ENCODE measurements at places on chromosomes 2 and 18.

- DNase-seq, result peak; percentile 66
Observed at GRCh38 chr2:170276925-170277629, 99.1 kb downstream of the MYO3B start.

DNA sequence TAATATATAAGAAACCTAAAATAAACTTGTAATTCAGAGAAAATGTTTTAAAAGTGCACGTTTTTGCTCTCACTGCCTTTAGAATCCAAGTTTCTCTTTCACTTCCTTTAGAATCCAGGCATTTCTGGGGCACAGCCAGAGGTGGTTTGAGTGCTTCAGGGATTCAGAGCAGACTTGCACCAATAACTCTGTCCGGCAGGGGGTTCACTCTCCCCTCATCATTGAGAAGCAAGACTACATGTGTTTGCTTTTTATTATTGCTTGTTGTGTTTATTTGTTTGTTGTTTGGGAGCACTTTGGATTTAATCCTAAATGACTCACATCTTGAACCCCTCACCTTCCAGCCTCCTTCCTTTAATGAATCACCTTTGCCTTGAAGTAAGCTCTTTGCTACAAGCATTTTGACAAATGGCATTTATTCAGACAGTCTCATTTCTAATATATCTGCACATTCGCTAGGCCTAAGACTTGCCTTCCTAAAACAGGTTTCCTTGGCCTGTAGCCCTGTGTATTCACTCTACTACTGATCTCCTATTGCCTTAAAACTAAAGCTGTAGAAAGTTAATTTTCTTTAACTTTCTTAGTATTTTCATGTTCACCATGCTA lies 233.5 kb upstream of the ATP5MC3 start:
- DNase-seq, result no peak

GRCh38 chr18:39523281-39523680 lies 1957.7 kb upstream of the CELF4 start:
- DNase-seq, result no peak

DNA sequence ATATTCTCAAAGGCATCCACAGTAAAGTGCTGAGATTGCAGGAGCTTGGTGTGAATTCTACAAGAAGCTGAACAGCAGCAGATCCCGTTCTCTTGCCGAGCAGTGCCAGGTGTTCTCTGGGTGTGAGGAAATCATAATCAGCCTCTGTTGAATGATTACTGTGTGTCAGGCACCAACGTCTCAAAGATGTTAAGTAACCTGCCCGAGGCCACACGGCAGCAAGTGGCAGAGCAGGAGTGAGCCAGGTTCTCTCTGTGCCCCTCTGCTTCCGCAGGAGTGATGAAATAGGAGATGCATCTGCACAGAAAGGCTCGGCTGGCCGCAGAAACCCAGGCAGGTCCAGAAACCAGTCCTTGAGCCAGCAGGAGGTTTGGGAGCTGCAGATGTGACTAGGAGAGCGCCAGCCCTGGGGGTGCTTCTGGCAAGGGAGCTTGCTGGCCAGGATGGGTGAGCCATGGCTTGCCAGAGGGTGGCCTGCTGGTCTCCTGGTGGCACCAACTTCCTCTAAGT lies 68.4 kb downstream of the COPS7B start:
- DNase-seq, result no peak

GRCh38 chr18:76474824-76475223 lies 20.2 kb downstream of the ZNF516 start:
- no peak for DNase-seq

Data from SHP77 (cell line).